ENCODE measurements at places on chromosomes 11 and 22. TPM values are rescaled to one million over a fixed set of nuclear protein-coding genes. Genes with fewer than 3 reads are reported as not detected.

Gene OR51I1
- not detected for total RNA-seq

Gene UNC93B1
- total RNA-seq: 43.2 TPM

Gene CCDC188
- not detected for total RNA-seq

DNA sequence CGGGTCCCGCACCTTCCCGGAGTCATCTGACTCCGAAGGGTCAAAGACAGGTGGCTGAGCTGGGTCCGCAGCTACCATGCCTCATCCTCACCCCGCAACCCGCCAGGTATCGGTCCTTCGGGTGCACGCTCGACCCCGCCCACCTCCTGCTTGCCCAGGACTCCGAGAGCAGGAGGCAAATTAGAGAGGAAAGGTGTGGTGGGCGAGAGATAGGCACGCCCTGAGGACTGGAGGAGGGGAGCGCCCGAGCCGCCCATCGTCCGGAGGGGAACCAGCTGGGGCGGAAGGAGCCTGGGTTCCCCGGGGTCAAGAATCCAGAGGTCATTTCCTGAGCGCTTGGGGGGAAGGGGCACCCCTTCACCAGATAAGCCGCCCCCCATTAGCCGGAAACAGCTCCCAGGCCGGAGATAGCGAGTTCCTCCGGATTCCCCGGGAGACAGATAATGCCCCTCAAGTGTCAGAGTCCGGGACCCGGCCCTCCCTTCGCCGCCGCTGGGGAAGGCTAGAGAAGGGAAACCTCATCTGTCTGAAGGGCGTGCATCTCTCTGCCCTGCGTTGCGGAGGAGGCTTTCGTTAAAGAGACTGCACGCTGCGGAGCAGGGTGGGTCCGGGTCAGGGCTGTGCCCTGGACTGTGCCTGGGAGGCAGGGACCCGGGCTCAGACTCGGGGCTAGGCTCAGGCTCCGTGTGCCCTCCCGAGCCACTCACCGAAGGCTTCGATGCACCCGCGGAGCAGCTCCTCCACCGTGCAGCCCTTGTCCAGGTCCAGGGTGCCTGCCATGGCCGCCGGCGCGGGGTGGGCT is 1.7 kb downstream of the RASGRP2 start:
- H3K27me3 ChIP-seq: peaks cover 76% of the 10 kb centered on the region
- H3K27ac ChIP-seq: no peak overlapping the region
- no peak overlapping the region for H3K4me3 ChIP-seq
- H3K4me1 ChIP-seq: peaks cover 4% of the 10 kb centered on the region
- peak; percentile 79 for DNase-seq
- H3K36me3 ChIP-seq: no peaks in the 10 kb centered on the region

- no peak overlapping the region for H3K27ac ChIP-seq
- no peaks in the 10 kb centered on the region for H3K27me3 ChIP-seq
- no peaks in the 10 kb centered on the region for H3K36me3 ChIP-seq
- no peak for DNase-seq
Observed at GRCh38 chr11:116471608-116472256, 301.1 kb downstream of the BUD13 start.

DNA sequence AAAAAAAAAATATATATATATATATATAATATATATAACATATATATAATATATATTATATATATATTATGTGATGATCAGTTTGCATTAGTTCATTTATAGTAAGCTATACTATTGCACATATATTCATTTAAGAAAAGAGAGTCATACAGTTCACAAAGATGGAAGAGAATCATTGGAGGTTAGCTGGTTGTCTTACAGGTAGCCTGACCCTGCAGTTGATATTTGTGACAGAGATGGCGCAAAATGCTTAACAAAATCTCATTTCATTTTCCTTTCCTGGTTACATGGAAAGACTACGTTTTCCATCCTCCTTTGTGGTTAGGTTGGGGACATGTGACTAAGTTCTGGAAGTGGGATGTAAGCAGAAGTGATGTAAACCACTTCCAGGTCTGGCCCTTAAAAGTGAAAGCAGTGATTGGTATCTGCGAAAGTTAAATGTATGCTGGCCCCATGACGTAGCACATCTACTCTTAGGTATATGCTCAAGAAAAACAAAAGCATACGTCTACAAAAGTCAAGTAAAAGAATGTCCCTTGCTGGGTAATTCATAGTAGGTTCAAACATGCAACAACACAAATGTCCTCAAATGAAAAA is 7.2 kb upstream of the TMEM135 start:
- no peak for DNase-seq
- H3K4me3 ChIP-seq: no peak overlapping the region
- H3K36me3 ChIP-seq: no peaks in the 10 kb centered on the region
- H3K27ac ChIP-seq: no peak overlapping the region
- H3K4me1 ChIP-seq: peaks cover 2% of the 10 kb centered on the region
- no peaks in the 10 kb centered on the region for H3K27me3 ChIP-seq

Data from endodermal cell (in vitro differentiated cells).